NCI-H1092 treated with DMSO at 0.1 percent for 48 hours (cell line): ENCODE measurements at places on chromosomes 2 and 18.

DNA sequence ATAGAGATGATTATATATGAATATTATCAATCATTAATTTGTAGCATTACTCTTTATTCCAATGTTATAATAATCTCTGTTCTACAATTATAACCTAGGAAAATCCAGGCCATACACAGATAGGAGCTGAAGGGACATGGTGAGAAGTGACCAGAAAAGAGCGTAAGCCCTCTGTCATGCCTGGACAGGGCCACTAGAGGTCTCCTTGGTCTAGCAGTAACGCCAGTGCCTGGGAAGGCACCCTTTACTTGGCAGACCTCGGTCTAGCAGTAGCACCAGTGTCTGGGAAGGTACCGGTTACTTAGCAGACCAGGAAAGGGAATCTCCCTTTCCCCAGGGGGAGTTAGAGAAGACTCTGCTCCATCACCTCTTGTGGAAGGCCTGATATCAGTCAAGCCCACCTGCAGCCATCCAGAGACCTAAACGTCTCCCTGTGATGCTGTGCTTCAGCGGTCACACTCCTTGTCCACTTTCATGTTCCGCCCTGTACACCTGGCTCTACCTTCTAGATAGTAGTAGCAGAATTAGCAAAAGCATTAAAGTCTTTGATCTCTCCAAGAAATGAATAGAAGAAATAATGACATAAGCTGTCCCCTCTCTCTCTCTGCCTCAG is 447.5 kb upstream of the FSIP2 start:
- DNase-seq = peak; percentile 20

DNA sequence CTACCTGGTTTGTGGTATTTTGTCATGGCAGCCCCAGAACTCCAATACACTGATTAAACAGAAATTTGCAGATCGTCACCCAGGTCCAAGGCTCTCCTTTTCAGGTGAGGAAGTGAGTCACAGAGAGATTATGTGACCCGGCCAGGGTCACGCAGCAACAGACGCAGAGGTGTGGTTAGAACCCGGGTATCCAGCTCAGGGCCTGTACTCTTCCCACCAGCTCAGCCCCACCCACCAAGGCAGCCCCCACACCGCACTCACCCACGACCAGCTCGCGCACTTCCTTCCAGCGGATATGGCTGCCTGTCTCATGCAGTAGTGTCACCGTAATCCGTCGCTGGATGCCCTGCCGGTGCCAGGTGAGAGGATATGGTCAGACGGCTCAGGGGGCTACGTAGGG is 48.1 kb downstream of the AQP12A start:
- DNase-seq = no peak

DNA sequence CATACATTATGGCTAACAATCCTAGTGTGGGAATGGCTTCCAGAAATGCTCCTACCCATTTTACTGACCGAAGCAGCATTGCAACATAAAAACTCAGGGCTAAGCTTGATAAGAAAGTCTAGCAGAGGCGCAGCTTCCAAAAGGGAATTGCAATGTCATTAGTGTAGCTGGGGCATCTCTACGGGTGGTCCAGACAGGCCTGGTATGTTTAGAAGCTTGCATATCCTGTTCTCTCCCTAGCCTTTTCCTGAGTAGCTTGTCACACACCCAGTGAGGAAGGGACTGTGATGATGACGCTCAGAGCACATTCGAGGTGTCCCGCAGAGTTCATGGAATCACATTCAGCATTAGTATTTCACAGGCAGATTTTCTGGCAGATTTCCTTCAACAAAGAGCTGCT is 38.0 kb upstream of the COL5A2 start:
- DNase-seq = no peak

DNA sequence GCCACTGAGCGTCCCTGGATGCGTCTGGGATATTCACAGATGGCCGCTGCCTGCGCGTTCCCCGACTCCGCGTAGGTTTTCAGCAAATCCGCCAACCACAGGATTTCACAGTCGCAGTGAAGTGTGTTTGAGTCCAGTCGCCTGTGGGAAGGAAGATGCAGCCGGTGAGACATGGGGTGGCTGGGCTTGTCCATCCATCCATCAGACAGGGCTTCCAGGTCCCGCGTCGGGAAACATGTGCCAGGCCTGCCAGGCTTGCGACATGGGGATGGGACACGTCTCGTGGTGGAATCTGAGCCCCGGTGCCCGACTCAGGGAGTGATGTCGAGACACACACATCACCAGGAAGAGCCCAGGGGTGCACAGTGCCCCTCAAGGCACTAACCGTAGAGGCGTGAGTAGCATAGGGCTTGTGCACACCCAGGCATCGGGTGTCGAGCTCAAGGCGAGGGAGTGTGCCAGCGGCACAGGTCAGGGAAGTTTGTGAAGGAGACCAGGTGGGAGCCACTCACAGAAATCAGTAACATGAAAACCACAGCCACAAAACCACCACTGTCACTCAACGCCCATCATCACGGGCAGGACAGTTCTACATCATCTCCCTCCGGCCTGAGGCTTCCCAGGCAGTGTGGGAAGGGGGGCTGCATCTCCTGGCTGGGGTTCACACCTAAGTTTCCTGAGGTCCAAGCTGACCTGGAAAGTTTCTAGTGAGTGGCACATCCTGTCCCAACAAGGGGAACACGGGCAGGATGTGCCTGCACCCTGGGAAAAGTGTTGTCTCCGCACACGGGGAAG is 63.9 kb downstream of the PXDN start:
- no peak for DNase-seq

GRCh38 chr18:74184875-74185274 is 36.6 kb downstream of the TIMM21 start:
- no peak for DNase-seq

DNA sequence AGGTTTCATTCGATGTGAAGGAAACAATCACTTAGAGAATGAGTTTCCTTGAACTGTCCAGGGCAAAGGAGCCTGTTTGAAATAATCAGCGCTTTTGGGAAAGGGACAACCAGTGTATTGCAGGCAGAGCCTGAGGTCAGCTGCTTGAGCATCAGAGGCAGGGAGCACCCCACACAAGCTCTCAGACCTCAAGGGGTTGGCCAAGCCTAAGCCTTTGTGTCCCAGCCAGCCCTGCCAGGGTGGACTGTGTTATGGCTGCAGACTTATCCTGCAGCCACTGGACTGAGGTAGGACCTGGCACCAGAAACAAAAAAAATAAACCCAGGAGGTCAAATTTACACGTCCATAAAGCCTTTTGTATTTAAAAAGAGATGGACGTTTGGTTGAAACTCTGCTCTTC is 228.3 kb downstream of the SEPTIN10 start:
- no peak for DNase-seq

GRCh38 chr2:215521031-215521430 is 85.2 kb upstream of the FN1 start:
- DNase-seq = no peak

- DNase-seq = peak; percentile 20
Measured at GRCh38 chr2:41963661-41964525, 83.9 kb upstream of the PKDCC start.

GRCh38 chr2:108575132-108575966 is 41.1 kb downstream of the LIMS1 start:
- no peak for DNase-seq

DNA sequence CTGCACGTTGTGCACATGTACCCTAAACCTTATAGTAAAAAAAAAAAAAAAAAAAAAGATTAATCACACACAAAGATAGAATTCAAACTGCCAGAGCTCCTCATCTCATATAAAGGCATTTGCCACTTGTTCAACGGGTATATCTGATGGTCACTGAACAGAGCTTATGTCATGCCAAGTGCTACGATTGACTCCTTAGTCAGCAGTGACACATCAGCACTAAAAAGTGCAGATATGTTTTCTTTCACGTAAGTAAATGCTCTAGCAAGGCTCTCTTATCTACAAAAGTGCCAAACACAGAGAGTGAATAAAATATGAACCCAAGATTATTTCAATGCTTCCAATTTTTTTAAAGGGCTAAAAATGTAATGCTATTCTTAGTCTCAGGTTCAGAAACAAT is 1.1 kb downstream of the LMAN1 start:
- DNase-seq = no peak

DNA sequence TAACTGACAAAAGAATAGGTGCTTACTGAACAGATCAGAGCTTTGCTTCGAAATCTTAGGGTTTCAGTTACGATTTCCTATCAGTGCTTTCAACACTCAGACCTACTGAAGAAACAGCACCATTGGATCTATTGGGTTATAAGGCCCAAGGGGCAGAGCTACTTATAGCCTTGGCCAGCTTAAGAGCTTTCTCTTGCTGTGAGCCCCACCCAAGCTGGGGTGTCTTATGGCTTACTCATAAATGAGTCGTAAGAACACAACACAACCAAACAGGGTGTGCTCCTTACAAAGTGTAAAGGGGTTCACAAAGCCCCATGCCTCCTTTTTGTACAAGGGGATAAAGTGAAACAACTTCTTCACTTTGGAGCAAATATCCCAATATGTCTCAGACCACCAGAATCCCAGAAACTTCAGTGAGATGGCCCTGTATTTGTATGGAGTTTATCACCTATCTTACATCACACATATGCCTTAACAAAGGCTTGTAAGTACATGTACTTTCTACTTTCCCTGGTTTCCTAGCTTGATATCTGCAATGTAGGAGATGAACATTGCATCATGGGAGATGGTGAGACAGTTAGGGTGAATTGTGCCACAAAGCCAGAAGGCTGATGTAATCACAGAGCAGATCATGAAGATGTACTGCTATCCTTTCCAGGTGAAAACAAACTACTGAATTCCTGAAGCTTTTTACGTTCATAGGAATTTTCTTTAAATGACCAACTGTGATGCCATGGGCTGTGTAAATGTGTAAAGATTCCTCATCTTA is 115.5 kb upstream of the GLI2 start:
- no peak for DNase-seq

GRCh38 chr2:159075727-159076126 is 107.3 kb downstream of the TANC1 start:
- no peak for DNase-seq

DNA sequence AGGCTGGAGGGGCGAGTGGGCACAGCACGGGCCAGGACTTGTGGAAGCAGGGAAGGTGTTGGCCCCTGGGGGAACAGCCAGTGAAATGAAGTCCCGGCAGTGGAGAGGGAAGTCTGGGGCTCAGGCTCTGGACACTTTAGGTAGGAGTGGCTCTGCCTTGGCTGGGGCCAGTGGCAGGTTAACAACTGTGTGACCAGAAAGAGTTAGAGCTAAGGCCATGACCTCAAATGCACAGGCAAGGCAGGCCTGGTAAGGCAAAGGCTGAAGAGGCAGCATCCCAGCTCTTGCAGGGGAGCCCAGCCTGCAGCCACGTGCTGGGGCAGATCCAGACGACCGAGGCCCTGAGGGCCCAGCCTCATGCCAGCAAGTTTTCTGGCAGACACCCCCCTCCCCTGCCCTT is 21.5 kb downstream of the PCARE start:
- no peak for DNase-seq

GRCh38 chr2:43634604-43635306 is 2.3 kb upstream of the PLEKHH2 start:
- DNase-seq = peak; percentile 88

- no peak for DNase-seq
Measured at GRCh38 chr2:45699032-45699658, 47.7 kb downstream of the PRKCE start.

- no peak for DNase-seq
Measured at GRCh38 chr2:194105358-194105757, 1551.7 kb upstream of the SLC39A10 start.

- DNase-seq = no peak
Measured at GRCh38 chr2:228067309-228067708, 114.2 kb downstream of the SPHKAP start.

GRCh38 chr2:201980389-201980821 is 53.2 kb upstream of the FZD7 start:
- no peak for DNase-seq

- no peak for DNase-seq
Measured at GRCh38 chr2:174577967-174578589, 19.5 kb downstream of the WIPF1 start.

DNA sequence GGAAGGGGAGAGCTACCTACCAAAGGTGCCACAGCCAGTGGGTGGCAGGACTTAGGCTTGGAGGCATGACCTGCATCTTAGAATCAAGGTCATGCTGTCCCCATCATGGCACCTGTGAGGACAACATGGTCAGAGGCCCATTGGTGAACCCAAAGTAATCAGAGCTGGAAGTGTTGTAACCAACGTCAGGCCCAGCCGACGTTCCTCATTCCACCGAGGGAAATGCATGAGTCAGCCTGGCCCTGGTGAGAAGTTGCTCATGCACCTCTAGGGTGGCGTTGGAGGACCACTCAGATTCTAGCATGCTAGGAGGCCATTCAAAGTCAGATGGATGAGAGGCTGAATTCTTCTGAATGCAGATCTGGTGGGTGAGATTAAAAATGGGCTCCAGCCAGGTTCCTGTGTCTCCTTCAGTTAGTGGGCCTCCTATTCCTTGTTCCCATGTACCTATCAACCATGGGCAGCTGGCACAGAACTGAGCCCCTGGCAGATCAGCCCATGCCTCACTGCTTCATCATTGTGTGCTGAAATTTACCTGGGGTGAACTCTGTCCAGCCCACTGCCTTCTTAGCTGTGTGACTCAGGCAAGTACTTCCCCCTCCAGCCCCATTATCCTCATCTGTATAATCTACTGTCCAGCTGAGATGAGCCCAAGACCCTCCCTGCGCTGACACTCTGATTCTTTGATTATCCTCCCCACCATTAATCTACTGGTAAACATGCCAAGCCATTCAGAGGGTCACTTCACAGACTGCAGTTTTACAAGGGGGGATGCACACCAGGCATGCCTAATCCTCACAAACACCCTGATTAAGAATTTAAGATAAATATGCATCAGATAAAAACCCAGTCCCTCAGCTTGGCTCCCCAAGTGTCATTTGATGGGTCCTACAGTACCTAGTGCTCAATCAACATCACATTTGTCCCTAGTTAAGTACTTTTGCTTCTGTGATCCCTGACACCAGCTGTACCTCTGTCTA is 14.0 kb downstream of the SLC14A2 start:
- DNase-seq = no peak
